Stimulated activated CD4-positive, alpha-beta T cell treated with anti-CD3 and anti-CD28 coated beads, Interleukin-1b, Interleukin-23, amount 100 ng/mL, for 1 hour (primary cell): ENCODE measurements at places on chromosomes 7 and 10.

- DNase-seq, result no peak
These were observed 116.1 kb downstream of the TPST1 start for GRCh38 chr7:66321283-66321682.

DNA sequence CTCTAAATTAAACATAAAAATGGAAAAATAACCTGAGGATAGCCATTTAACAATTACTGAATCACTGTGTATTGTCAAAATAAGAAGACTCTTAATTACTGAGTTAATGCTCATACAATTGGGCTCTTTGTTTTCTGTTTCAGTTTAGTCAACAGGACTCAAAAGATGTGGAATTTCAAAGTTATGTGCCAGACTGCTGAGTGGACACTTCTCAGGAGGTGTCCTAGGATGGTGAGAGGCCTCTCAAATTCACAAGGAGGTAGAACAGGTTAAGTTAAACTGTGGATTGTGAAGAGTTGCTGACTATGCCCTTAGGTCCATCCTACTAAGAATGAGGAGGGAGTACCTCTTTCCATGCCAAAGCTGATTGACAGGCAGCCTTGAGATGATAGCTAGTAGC lies 157.7 kb upstream of the CHRM2 start:
- no peak for DNase-seq

DNA sequence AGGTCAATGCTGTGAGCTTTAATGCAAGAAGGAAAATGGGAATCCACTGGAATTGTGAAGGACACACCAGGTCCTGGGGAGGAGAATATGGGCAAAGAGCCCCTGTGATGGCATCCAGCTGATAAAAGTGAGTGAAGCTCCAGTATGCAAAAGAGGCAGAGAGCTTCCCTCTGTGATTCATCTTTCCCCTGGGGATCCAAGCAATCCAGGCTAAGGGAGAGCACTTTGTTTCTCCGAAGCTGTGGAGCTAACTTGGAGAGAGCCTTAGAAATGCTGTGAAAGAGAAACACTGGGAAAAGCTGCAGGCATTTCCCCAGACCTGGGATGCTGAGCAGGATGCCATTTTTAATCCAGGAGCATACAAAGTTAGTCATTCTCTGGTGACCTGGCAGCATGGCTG lies 489.5 kb downstream of the SH2D4B start:
- no peak for DNase-seq

DNA sequence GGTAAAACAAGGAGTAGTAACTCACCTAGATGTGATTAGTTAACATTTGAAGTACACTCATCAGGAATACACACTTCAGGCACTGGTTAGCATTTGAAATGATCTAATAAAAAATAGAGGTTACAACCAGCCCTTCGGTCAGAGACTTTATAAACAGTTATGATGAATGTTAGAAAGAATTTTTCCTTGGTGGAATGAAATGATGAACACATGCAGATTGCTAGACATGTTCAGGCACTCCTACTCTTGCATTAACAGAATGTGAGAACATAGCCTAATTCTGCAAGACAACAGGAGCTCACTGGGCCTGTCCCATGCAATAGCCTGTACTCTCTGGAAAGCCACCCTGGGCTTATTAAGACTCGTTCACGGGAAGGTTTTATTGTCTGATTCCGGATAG lies 47.3 kb upstream of the TECTB start:
- no peak for DNase-seq

- no peak for DNase-seq
These were observed 26.7 kb downstream of the TBC1D12 start for GRCh38 chr10:94428766-94429707.

GRCh38 chr10:124865676-124866075 lies 64.1 kb downstream of the ABRAXAS2 start:
- DNase-seq, result no peak

- DNase-seq, result no peak
These were observed 53.6 kb upstream of the CHCHD3 start for GRCh38 chr7:133135451-133135850.

GRCh38 chr7:83794829-83795228 lies 145.9 kb upstream of the SEMA3E start:
- no peak for DNase-seq

DNA sequence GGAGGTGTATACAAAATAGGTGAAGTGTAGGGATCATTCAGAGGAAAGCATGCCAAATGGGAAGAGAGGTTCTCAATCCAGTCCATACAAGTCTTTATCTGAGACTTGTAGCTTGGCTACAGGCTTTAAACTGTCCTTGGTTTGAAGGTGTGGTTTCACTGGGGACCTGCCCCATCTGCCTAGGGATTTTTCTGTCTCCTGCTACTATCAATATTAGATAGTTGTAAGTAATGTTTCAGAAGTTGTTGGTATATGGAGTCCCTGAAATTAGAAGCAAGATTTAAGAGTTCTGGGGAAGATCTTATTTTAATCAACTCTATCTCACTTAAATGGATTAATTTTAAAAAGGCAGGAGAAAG lies 100.9 kb downstream of the ANKRD7 start:
- DNase-seq, result no peak
